ENCODE measurements at places on chromosomes 12 and 14.

DNA sequence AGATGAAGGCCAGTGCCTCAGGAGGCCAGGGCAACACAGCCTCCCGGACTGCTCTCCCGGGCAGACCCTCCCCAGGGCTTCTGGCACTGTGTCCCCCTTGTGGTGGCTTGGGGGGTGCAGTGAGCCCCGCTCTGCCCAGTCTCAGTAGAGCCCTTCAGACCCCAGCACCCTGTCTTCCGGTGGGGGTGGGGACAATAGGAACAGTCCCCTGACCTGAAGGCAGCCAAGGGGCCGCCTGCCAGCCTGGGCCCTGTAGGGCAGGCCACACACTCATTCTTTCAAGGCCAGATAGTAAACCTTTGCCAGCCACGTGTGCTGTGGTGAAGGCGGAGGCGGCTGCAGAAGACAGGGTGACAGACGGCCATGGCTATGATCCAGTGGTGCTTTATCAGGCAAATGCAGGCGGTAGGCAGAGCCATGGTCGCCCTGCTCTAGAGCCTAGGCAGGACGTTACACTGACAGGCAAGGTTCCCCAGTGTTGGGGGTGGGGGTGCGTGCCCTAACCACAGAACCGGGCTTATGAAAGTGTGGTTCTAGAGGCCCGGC lies 15.0 kb downstream of the ZFYVE21 start:
- DNase-seq = no peak

DNA sequence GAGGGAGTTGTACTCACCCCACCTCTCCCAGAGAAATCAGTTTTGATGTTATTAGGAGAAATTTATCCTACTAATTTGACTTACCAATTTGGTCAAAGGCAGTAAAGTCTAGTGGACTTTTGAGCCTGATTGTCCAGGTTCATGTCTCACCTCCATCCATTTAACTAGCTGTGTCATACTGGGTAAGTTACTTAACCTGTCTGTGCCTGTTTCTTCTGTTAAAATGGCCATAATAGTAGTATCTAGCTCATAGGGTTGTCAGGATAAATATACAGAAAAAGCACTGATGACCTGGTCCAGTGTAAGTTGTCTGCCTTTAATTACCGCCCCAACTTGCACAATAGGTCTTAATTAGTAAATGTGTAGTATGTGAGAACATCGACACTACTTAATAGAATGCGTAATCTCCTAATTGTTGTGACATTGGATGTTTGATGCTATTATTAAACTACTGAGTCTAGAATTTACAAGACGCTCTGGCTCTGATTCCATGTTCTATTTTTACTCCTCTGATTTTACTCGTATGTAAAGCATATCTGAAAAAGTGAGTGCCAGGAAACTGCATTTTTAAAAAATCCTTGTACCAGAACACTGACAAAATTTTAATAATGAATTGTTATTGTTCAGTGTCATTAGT lies 1.5 kb downstream of the RAB21 start:
- no peak for DNase-seq

DNA sequence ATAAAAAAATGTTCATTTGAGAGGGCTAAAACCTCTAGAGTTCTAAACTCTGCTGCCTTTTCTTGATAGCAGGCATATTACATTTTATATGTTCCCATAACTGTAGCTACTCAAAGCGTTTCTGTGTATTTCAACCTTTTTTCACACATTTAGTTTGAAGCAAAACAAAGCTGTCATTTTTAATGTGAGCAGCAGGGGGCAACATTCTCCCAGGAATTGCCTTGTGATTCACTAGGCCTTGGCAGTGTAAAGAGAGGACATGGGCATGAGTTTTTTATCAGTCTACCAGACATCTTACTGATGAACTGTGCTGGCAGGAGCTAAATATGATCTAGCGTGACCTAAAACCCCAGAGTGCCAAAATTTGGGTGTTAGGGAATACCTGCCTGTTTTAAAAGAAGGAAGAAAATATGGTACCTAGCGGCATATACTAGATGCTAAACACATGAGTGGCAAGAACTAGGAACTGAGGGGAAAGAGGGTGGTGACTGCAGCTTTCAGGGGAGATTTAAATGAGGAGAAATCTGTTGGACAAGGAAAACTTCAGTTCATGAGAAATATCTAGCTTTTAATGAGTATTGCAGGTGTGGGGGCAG lies 65.3 kb downstream of the IFT43 start:
- DNase-seq = peak; percentile 79

- DNase-seq = no peak
Measured at GRCh38 chr12:98828802-98829600, 183.9 kb downstream of the APAF1 start.

GRCh38 chr14:50943943-50944646 lies at the start of gene PYGL:
TSS of gene PYGL (minus strand) at chr14:50944483. CDS start at chr14:50944403, 80 bp downstream.
- peak; percentile 84 for DNase-seq

DNA sequence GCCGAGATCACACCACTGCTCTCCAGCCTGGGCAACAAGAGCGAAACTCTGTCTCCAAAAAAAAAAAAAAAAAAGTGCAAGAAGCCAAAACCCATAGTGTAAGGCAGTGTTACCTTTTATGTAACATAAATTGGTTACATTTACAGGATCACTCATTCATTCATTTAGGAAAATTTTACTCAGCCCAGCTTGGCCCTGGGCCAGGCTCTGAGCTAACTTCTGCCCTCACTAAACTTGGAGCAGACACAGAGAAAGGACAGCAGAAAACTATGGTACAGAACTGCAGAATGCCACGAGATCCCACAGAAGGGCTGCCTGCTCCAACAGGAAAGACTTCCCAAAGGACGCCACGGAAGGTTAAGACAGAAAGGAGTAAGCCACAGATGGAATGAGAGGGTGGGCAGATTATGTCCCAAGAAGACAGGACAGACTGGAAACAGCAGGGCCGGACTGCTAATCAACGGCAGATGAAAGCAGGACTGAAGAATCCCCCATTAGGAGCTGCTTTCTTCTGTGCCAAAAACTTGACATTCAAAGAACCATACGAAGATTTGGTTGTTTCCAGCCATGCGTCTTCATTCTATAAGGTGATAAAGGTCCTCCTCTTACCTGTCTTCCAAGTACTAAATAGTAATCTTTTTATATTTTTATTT lies 18.9 kb downstream of the PPP1R13B start:
- DNase-seq = peak; percentile 23

- DNase-seq = peak; percentile 6
Measured at GRCh38 chr12:6823182-6824084, 1.8 kb downstream of the GPR162 start.
